ENCODE measurements at places on chromosomes 2 and 18.
A peak's percentile ranks its signal among the peaks of the same experiment; 100 is the strongest.

- peak; percentile 87 for DNase-seq
Measured at GRCh38 chr18:26090130-26091046, at the start of gene SS18. Gene SS18 (minus strand): TSS chr18:26090613. CDS start chr18:26090569, 44 bp downstream.

DNA sequence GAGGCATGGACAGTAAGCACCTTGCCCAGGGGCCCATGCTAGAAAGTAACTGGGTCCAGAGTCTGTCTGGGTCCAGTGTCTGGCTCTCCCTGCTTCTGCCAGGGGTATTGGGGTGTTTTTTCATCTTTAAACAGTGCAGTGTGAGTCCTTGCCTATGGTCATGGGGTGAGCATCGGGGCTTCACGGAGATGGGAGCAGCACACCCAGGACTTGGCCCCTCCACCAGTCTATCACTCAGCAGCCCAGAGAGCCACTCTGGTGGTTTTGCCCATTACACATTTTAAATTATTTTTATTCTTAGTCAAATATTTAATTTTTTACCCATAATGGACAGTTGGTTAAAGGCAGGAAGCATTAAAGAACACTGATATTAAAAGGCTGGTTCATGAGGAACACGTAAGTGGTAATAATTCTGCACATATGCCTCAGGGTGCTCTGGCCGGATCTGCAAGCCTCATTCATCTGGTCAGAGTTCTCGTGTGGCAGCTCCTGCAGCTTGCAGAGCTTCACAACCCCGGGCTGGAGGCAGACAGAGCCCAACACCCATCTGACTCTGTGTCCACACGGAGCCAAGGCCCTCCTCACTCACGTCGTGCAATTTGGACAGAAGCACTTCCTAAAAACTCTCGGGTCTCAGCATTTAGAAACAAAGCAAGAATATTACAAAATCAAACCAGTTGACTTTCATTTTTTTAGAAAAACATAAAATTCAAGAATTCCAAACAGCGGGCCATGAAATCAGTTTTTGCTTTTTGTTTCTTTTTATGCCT lies 204.1 kb downstream of the CTIF start:
- DNase-seq = no peak

- DNase-seq = no peak
Measured at GRCh38 chr2:9549420-9549819, 6.2 kb downstream of the ADAM17 start.

GRCh38 chr18:13175754-13176210 lies 42.8 kb upstream of the LDLRAD4 start:
- no peak for DNase-seq

DNA sequence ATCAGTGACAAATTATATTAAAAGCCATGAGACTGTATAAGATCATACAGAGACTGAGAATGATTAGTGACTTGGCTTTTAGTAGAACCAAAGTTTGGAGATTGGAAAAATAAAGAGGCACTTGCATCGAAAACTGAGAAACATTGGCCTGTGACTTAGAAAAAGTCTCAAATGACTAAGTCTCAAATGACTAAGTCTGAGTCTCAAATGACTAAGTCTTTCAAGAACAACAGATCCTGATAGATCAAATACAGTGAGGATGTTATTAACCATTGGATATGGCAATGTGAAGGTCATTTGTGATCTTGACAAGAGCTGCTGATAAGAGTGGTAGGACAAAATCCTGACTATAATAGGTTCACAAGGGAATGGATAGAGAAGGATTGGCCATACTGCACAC lies 135.5 kb upstream of the FANCL start:
- DNase-seq = no peak

GRCh38 chr2:170092436-170093060 lies 85.4 kb upstream of the MYO3B start:
- no peak for DNase-seq

- no peak for DNase-seq
Measured at GRCh38 chr2:214217599-214217998, 193.3 kb upstream of the VWC2L start.

GRCh38 chr2:200467806-200468681 lies 41.8 kb downstream of the KCTD18 start:
- no peak for DNase-seq

- DNase-seq = no peak
Measured at GRCh38 chr18:58937071-58937886, 72.6 kb downstream of the ZNF532 start.

GRCh38 chr2:203857656-203858055 lies 9.9 kb upstream of the CTLA4 start:
- no peak for DNase-seq

GRCh38 chr2:135186054-135186453 lies 134.0 kb downstream of the RAB3GAP1 start:
- no peak for DNase-seq

DNA sequence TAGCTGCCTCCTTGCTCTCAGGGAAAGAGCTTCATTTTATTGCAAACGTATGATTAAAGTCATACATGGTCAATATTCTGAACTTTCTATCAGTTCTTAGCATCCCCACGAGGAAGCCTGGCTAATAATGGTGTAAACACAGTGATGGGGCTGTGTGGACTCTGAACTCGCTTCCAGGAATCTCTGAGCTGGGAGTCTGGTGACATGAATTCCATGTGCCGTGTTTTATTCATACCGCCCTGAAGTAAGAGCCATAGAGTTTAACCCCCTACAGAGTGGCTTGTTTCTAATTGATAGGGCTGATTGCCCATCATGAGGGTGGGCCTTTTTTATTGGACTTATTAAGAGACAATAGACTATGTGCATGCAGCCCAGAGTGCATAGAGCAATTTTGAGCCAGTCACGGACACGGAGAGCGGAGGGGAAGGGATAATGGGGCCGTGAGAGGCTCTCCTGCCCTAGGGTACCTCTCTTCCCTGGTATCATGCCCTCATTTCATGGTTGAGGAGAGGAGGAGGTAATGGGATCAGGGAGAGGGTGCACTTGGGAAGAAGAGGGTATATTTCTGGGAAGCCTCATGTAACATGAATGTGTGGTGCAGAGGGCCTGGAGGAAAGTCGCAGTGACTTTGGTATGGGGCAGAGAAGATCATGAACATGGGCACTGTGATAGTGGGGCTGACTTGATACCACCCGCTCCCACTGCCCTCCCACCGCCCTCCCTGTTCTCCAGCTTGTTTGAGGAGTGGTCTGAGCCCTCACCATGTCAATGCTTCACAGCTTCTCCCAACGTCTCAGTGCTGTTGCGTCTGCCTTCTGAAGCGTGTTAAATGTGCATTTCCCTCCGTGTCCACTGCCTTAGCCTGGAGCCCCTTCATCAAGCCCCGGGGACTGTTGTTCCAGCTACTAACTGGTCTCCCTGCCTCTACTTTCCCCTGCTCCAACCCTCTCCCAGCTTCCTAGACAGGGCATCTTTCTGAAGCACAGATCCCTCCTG lies 73.2 kb downstream of the IL1R2 start:
- no peak for DNase-seq

GRCh38 chr18:44911773-44912172 lies 231.1 kb downstream of the SETBP1 start:
- DNase-seq = no peak

- DNase-seq = no peak
Measured at GRCh38 chr2:154589514-154589913, 109.0 kb upstream of the KCNJ3 start.

- DNase-seq = no peak
Measured at GRCh38 chr18:78771496-78772359, 207.9 kb upstream of the SALL3 start.

DNA sequence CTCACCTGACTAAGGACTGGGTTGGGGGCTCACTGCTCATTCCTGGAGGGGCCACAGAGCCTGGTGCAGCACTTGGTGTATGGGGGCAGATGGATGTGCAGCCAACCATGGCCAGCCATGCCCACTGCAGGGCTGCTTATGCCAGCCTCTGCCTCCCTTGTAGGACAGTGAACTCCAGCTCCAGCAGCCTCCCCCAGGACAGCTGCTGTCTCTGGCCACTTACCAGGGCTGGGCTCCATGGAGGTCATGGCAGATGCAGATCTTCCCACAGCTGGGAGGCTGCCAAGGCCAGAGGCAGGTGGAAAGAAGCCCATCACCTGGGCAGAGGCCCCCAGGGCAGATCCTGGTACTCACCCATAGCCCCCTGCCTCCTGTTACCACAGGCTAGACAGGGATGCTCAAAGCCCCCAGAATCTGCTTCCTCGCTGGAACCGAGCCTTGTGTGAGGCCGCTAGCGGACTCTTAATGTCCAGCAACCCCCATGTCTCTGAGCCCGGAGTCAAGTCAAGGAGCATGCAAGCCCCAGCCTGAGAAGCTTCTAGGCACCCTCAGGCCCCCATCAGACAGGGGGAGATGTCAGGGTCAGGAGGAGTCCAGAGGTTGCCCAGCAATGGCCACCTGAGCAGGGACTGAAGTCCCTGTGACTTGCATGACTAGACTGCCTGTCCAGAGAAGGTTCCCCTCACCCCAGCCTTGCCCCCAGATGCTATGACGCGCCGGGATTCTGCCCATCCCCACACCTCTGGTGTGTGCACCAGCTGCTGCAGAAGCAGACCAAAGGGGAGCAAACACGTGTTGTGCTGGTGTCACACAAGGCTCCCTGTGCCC lies 123.6 kb downstream of the TWIST2 start:
- DNase-seq = no peak

GRCh38 chr18:48230467-48231113 lies 178.6 kb downstream of the ZBTB7C start:
- DNase-seq = no peak

- no peak for DNase-seq
Measured at GRCh38 chr2:145277922-145278321, 758.0 kb upstream of the ZEB2 start.

DNA sequence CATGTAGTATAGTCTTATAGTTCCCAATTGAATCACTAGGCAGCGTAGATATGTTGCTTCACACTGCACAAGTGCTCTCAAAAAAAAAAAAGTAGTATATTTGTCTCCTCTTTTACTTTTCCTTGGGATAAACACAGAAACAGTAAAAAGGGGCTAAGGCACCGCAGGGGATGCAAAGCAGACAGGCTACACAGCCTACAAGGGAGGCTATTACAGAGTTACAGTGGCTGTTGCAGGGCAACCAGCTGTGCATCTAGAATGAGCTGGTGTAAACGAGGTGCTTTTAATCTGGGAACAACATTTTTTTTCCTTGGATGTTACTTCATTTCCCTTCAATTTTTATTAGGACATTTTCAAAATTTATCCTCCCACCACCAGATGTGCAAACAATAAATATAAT lies 1934.7 kb upstream of the CELF4 start:
- DNase-seq = no peak

DNA sequence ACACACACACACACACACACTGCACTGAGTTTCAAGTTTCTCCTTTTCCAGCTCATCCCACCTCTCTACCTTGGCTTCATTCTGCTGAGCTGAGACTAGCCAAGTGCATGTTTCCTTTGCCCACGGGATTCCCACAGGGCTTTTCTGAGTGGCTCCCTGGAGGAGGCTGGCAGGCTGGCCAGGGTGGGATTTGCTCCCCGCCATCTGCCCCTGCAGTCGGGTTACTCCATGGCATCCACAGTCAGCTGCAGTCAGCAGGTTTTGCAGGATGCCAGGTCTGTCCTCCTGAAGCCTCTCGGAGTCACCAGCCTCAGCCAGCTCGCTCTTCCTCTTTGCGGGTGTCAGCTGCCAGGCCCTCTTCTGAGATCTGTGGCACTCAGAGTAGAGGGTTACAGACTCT lies 783.7 kb upstream of the SOX11 start:
- no peak for DNase-seq

DNA sequence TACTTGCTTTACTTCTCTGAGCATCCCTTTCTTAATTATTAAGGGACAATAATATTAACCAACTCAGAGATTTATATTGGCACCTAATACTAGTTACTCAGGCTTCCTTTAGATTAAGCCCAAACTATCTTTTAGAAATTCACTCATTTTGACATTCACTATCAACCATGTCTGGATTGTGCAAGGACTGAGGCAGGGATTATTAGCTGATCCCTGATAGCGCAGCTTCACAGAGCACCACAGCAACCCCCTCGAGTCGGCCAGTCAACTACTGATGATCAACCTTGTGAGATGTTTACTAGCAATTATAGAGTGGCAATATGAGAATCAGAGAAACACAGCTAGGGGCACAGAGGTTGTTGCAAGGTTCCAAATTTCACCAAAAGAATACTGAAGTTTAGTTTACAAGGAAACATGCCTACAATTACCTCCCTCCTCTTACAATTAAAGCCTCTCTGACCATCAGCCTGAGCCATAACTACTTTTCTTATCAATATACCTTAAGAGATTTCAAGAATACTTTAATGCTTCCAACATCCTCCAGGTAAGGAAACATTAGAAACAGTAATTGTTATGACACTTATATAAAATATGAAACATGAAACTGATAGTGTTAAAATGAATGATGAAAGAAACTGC lies 191.6 kb downstream of the TCF4 start:
- no peak for DNase-seq

DNA sequence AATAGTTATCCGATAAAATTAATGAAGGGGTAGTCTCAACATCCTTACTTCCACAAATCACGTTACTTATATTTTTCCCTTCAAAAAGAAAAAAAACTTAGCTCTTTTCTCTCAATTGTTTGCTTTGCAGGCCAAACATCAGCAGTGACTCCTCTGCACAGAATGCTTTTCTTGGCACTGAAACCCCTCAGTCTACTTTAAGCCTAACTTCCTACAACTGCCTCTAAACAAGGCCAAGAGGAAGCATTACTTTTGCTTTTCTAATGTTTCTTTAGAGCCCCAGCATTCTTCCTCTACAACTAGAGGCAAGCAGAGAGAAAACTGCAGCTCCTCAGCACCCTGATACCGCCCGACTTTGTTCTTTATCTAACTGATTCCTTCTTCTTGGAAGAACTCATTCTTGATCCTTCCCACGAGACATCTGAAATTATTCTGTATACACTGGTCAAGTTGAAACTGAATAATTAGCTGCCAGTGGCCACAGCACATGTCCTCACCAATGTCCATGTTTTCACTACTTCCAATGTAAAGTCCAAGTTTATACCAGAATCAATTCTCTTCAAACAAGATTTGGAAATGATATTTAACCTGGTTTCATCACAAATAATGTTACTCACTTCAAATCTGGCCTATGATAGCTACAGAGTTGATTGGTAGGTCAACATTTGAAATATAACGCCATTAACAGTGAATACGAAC lies 55.3 kb downstream of the DTNB start:
- DNase-seq = no peak

DNA sequence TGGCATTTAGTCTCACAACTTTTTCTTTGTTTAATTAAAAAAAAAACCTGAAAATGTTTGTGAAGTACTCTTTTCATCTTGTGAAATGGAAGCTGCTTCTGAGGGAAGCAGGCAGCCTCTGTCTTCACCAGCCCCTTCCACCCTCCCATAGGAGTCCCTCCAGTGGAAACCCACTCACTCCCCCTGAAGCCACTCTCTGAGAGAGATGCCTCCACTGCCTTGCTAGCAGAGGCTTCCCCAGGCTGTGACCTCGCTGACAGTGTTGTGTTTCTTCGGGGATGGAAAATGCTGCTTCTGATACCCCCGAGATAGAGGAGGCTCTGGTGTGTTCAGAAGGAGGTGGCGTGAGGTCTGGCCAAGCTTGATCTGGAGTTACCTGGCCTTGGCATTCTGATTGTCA lies 59.9 kb downstream of the SH3RF3 start:
- no peak for DNase-seq

- peak; percentile 80 for DNase-seq
Measured at GRCh38 chr2:28452534-28453081, 43.3 kb upstream of the PLB1 start.

Measured in activated naive CD4-positive, alpha-beta T cell treated with anti-CD3 and anti-CD28 coated beads, Interleukin-2, amount 50 U/mL, for 16 hours (primary cell).